Neural crest cell (in vitro differentiated cells): ENCODE measurements at places on chromosomes 7 and 10. TPM values are rescaled to one million over a fixed set of nuclear protein-coding genes. Genes with fewer than 3 reads are reported as not detected.

FOXL3 gene
- total RNA-seq: not detected in 2 replicates

DNA sequence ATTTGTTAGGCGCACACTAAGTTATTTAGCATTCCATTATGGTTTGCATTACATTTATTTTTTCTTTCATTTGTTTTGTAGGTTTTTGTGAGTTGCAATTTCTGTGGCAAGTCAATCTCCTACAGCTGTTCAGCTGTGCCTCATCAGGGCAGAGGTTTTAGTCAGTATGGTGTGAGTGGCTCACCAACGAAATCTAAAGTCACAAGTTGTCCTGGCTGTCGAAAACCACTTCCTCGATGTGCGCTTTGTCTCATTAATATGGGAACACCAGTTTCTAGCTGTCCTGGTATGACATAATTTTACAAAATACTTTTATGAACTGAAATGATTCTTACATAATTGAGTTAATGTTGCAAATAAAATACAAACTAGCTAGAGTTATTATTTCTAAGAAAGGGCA lies 29.5 kb downstream of the MIOS start:
- DNase-seq: no peak

HACD1 gene
- 13.7 and 14.6 TPM in 2 replicates for total RNA-seq

DNA sequence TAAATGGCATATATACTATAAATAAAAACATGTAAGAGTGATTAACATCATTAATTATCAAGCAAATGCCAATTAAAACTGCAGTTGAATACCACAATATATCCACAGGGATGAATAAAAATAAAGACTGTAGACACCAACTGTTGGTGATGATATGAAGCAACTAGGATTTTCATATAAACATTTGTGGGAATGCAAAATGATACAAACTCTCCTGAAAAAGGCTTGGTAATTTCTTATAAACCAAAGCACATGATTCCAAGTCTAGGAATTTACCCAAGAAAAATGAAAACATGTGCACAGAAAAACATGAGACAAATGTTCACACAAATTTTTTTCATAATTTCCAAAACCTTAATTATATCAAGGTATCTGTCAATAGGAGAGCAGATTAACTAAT lies 448.1 kb downstream of the ETV1 start:
- DNase-seq: no peak

XRCC2 gene
- total RNA-seq: 28.2 and 30.7 TPM in 2 replicates

ABCA13 gene
- total RNA-seq: 0.75 and 0.89 TPM in 2 replicates

DNA sequence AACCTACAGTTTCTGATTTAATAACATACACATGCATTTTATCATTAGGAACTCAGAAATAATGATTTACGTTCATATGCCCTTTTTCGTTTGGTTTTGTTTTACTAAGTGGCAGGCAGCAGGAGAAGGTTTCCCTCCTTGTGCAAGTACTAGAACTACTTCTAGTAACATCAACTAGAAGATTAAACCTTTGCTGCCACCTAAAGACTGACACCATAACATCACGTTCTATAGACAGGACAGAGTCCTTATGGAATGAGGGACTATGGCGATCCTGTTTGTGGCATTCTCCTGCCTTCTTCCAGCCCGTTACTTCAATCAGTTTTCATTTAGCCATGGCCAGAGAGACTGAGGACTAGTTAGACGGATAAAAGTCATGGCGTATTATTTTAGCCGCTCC lies 53.2 kb downstream of the GAD2 start:
- DNase-seq: peak; percentile 8

DNA sequence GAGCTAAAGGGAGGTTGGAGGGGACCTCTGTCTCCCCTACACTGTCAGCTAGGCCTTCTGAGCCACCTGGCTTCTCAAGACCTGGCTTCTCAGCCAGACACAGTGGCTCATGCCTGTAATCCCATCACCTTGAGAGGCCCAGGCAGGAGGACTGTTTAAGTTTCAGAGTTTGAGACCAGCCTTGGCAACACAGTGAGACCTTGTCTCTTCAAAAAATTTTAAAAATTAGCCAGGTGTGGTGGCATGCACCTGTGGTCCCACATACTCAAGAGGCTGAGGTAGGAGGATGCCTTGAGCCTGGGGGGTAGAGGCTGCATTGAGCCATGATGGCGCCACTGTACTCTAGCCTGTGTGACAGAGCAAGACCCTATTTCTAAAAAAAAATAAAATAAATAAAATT lies 33.1 kb downstream of the PIP4K2A start:
- DNase-seq: no peak

RBM28 gene
- 73.1 and 73.7 TPM in 2 replicates for total RNA-seq

HUS1 gene
- total RNA-seq: 43.1 and 47.0 TPM in 2 replicates
